Aorta (tissue), 5 donors: ENCODE measurements at places on chromosomes 6 and 20. TPM values are rescaled to one million over a fixed set of nuclear protein-coding genes. Genes with fewer than 3 reads are reported as not detected.

GRCh38 chr6:159254186-159254585 lies 85.0 kb downstream of the FNDC1 start:
- H3K36me3 ChIP-seq: no peaks in the 10 kb centered on the region
- no peaks in the 10 kb centered on the region for H3K27me3 ChIP-seq
- DNase-seq: no peak

DNA sequence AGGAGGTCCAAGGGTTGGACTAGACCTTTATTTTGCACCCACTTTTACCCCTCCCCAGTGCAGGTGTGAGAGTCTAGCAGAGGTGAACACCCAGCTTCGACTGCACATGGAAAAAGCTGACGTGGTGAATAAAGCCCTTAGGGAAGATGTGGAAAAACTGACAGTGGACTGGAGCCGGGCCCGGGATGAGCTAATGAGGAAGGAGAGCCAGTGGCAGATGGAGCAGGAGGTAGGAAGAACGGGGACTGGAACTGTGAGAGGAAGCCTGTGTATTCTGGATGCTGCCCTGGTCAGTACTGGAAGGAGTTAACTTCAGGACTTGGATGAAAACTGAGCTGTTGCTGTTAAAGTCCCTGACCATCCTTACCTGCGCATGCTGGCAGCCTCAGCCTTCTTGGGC lies 10.6 kb downstream of the CEP250 start:
- no peaks in the 10 kb centered on the region for H3K4me1 ChIP-seq
- no peak overlapping the region for H3K27ac ChIP-seq
- H3K27me3 ChIP-seq: no peaks in the 10 kb centered on the region
- peaks cover 10% of the 10 kb centered on the region for H3K36me3 ChIP-seq
- no peak for DNase-seq

DNA sequence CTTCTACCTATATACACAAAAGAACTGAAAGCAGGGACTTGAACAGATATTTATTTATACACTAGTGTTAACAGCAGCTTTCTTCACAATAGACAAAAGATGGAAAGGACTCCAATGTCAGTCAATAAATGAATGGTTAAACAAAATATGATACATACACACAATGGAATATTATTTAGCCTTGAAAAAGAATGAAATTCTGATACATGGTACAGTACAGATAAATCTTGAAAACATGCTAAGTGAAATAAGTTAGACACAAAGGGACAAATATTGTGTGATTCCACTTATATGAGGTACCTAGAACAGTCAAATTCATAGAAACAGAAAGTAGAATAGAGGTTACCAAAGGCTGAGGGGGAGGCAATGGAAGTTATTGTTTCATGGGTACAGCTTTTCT lies 79.8 kb upstream of the ADTRP start:
- H3K27ac ChIP-seq: no peak overlapping the region
- H3K36me3 ChIP-seq: no peaks in the 10 kb centered on the region
- no peaks in the 10 kb centered on the region for H3K27me3 ChIP-seq
- peaks cover 2% of the 10 kb centered on the region for H3K4me1 ChIP-seq
- no peak overlapping the region for H3K4me3 ChIP-seq

GRCh38 chr6:27966816-27967426 lies 9.9 kb downstream of the OR2B6 start:
- DNase-seq: peak; percentile 29
- no peak overlapping the region for H3K4me3 ChIP-seq
- no peaks in the 10 kb centered on the region for H3K27me3 ChIP-seq
- H3K4me1 ChIP-seq: no peaks in the 10 kb centered on the region
- no peak overlapping the region for H3K27ac ChIP-seq

DNA sequence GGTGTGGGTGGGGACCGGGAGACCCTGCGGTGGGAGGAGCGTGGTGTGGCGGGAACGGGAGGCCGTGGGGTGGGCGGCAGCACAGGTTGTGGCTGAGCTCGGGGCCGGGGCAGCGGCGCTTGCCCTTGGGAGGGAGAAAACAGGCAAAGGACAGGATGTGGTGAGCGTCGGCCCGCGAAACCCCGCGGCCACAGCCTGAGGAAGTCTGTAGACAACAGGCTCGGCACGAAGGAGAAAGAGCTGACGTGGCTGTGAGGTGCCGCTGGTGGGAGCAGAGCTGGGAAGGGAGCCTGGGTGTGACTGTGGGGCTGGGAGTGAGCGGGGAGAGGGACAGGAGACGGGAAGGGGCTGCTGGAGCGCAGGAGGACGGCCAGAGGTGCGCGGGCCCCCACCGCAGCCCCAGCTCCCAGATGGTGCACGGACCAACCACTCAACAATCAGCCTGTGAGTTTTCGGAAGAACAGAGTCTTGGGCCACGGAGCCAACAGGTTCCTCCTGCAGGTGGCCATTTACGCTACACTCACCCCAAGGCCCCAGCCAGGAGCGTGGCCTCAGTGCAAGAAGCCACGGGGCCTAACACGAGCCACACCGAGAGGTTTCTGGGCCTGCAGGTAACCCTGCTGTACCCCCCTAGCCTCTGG lies 202.8 kb downstream of the DLL1 start:
- H3K27ac ChIP-seq: no peak overlapping the region
- no peak overlapping the region for H3K4me3 ChIP-seq
- no peaks in the 10 kb centered on the region for H3K27me3 ChIP-seq
- H3K4me1 ChIP-seq: no peaks in the 10 kb centered on the region
- DNase-seq: peak; percentile 76

DNA sequence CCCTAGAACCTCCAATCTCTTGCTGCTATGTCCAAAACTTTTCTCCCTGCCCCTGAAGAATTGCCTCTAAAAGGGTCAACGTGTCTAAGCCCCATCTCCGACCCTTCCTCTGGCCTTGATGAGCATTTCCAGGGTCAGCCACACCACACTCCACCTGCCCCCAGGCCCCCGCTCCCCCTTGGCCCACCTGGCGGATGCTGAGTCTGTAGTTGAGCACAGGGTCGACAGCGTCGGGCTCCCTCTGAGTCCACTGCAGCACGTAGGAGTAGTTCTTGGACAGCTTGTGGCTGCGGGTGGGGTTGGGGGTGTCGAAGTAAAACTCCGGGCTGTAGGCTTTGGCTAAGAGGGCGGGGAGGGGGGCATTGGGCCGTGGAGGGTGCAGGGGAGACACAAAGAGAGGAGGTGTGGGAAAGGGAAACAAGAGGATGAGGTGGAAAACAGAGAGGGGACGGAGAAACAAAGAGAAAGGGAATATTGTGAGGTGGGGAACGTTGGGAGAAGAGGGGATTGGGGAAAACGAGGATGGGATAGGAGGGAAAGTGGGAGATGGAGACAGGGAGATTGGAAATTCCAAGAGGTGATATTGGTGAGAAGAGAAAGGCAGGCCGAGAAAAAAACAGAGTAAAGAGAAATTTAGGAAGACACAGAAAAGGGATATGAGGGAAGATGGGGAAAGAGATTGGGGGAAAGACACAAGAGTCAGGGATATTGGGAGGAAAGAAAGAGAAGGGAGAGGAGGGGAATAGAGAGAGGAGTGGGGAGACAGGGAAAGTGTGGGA lies 50.5 kb downstream of the MDGA1 start:
- H3K4me3 ChIP-seq: no peak overlapping the region
- no peaks in the 10 kb centered on the region for H3K27me3 ChIP-seq
- H3K27ac ChIP-seq: no peak overlapping the region
- no peaks in the 10 kb centered on the region for H3K36me3 ChIP-seq
- DNase-seq: no peak

DNA sequence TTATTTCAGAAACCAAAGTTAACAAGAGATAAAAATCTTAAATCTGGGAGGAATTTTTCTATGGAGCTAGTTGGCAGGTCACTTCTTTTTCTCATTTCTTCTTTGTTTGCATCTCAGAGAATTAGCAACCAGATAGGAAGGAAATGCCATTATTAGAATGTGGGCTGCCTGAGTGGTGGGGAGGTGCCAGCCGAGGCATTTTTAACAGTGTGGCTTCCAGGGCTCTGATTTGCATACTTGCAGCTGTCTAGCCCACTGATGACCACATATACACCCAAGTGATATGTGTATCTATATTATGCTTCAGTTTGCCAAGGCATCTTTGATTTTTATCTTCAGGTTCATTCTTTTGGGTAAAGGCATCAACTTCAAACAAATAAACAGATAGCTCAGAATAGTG lies 206.7 kb downstream of the CLIC5 start:
- no peaks in the 10 kb centered on the region for H3K4me1 ChIP-seq
- H3K4me3 ChIP-seq: no peak overlapping the region
- no peak overlapping the region for H3K27ac ChIP-seq

DNA sequence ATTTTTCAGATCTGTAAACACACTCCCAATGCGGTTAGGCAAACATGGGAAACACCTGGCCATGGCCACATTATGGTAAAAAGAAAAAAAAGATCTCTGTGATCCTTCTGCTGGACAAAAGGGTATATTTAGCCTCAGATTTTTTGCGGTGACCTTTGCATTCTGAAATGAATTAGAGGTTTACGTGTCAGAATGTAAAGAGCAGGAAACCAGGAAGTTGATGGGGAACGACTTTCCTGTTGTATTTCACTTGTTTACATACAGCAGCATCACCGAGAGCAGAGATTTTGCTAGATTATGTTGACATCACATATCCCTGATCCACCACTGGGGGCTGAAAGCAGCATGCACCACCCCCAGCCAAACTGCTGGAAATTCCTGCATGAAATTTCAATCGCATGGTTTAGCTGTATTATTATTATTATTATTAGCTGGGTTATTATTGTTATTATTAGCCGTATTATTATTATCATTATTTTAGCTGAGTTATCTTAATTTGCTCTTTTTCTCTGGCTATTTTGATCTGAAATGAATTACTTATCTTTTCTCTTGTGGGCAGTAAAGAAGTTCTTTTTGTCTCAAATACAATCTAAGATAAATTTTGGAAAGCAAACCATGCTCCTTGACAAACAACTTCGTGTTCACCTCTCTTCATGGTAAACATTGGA lies 189.4 kb downstream of the ZFP64 start:
- H3K4me1 ChIP-seq: no peaks in the 10 kb centered on the region
- no peak overlapping the region for H3K27ac ChIP-seq
- no peak for DNase-seq

DNA sequence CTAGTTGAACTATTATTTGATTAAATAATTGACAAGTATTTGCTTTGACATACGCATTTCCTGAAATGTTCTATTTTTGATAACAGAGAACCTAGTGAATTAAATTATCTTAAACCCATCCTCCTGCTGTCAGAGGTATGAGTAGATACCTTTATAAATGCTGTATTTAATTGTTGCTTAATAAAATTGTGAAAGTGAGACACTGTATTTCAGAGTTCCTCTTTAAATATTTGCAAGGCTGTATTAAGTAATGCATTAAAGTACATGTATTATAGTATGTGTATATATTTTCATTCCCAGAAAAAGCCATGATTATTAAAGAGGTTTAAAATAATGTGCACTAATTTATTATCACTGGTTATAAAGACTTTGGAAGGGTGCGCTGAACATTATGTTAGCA lies 483.8 kb downstream of the TFAP2B start:
- no peak for DNase-seq
- no peaks in the 10 kb centered on the region for H3K4me1 ChIP-seq
- H3K27ac ChIP-seq: no peak overlapping the region
- H3K36me3 ChIP-seq: no peaks in the 10 kb centered on the region
- no peaks in the 10 kb centered on the region for H3K27me3 ChIP-seq

DNA sequence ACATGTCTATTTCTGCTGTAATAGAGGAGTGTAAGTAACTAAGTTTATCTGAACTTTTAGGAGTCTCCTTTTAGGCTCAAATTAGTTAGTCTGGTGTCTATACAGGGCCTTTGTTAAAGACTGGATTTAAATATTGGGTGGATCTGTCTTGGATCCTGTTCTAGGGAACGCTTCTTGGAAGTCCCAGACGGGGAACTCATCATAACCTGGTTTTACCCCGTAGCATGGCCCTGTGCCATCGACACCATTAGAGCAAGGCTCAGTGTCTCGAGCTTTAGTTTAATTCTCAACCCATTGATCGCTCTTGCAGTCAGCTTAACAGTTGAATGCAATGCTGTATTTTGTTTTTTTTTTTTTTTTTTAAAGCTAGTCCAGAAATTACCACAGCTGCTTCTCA lies 89.9 kb downstream of the CARMIL1 start:
- no peak for DNase-seq
- no peaks in the 10 kb centered on the region for H3K36me3 ChIP-seq
- H3K27me3 ChIP-seq: no peaks in the 10 kb centered on the region
- H3K27ac ChIP-seq: no peak overlapping the region
- no peak overlapping the region for H3K4me3 ChIP-seq

DNA sequence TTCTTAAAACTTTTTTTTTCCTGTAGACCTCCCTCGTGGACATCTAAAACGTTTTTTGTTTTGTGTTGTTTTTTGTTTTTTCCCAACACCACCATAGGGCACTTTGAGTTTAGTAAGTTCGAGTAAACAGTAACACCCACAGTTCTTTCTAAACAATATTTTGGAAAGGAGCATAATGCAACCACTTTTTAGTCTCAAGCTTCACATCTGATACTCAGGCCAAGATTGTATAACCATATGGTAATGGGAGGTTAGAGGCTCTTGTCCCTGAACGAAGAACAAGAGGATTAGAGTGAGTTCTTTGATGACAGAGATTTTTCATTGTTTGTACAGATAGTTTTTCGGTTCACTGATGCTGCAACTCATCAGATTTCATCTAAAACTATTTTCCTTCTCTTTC lies 144.6 kb downstream of the MTHFD1L start:
- no peaks in the 10 kb centered on the region for H3K4me1 ChIP-seq
- no peak overlapping the region for H3K27ac ChIP-seq
- H3K4me3 ChIP-seq: no peak overlapping the region

GRCh38 chr6:4986999-4987398 lies 16.8 kb downstream of the RPP40 start:
- H3K27ac ChIP-seq: no peak overlapping the region
- no peak overlapping the region for H3K4me3 ChIP-seq
- H3K36me3 ChIP-seq: no peaks in the 10 kb centered on the region

- peaks cover 3% of the 10 kb centered on the region for H3K4me1 ChIP-seq
- DNase-seq: no peak
- H3K27ac ChIP-seq: no peak within 1 kb of the TSS
- H3K4me3 ChIP-seq: no peak within 1 kb of the TSS
- no peaks in the 10 kb centered on the region for H3K36me3 ChIP-seq
- H3K27me3 ChIP-seq: no peaks in the 10 kb centered on the region
These were observed at the start of gene DST for GRCh38 chr6:56642366-56643261. Gene DST, minus strand, starts transcription at chr6:56642889.

DNA sequence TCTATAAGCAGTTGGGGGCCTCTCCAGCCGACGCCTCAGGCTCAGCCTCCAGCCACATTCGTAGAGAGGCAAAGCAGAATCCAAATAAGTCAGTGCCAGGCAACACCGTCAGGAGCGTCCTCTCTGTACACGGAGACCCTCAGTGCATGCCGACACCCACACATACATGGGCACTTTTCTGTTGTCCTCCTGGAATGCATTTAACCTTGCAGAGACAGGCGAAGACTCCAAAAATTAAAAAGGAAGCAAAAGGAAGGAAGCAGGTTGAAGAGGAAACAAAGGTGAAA lies 325.9 kb downstream of the TAF4 start:
- peak; percentile 34 for DNase-seq
- no peak overlapping the region for H3K27ac ChIP-seq
- H3K4me1 ChIP-seq: no peaks in the 10 kb centered on the region
- H3K27me3 ChIP-seq: no peaks in the 10 kb centered on the region
- no peak overlapping the region for H3K4me3 ChIP-seq
- H3K36me3 ChIP-seq: no peaks in the 10 kb centered on the region

GRCh38 chr6:124941259-124941658 lies 21.0 kb upstream of the RNF217 start:
- H3K27me3 ChIP-seq: no peaks in the 10 kb centered on the region
- no peaks in the 10 kb centered on the region for H3K4me1 ChIP-seq
- DNase-seq: no peak
- no peak overlapping the region for H3K4me3 ChIP-seq
- H3K36me3 ChIP-seq: no peaks in the 10 kb centered on the region

The KIAA0408 gene
- 1.9 TPM for total RNA-seq

The MDFI gene
- total RNA-seq: 9.3 TPM

The PROCR gene
- total RNA-seq: 75.9 TPM

The CAPN11 gene
- total RNA-seq: 2.2 TPM

The TBXT gene
- not detected for total RNA-seq

The KCNK16 gene
- total RNA-seq: not detected

The LRFN2 gene
- not detected for total RNA-seq

The ZKSCAN4 gene
- total RNA-seq: 4.0 TPM

The FAM209B gene
- 0.90 TPM for total RNA-seq

The OR2B6 gene
- not detected for total RNA-seq
